ENCODE measurements at places on chromosomes 16 and 17.
A peak's percentile ranks its signal among the peaks of the same experiment; 100 is the strongest.

DNA sequence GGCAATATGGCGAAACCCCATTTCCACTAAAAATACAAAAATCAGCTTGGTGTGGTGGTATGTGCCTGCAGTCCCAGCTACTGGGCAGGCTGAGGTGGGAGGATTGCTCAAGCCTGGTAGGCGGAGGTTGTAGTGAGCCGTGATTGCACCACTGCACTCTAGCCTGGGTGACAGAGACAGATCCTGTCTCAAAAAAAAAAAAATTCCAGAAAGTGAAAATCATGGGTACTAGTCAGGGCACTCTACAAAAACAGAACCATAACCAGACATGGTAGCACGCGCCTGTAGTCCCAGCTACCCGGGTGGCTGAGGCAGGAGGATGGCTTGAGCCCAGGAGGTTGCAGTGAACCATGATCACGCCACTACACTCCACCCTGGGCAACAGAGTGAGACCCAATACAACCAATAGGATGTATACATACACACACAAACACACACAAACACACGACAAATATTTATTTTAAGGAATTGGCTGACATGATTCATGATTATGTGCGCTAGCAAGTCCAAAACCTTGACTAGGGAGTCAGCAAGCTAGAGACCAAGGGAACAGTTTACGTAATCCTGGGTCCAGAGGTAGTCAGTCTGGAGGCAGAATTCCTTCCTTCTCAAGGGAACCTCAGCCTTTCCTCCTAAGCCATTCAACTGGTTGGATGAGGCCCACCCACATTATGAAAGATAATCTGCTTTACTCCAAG lies 11.6 kb upstream of the GP1BA start:
- no peak for DNase-seq

DNA sequence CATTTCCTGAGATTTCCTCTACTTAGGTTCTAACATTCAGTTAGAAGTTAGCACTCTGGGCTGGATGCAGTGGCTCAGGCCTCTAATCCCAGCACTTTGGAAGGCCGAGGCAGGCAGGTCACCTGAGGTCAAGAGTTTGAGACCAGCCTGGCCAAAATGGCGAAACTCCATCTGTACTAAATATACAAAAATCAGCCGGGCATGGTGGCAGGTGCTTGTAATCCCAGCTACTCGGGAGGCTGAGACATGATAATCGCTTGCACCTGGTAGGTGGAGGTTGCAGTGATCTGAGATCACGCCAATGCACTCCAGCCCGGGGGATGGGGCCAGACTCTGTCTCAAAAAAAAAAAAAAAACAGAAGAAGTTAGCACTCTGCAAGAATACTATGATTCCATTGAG lies 1430.9 kb downstream of the CDH11 start:
- DNase-seq: no peak

- no peak for DNase-seq
Observed at GRCh38 chr16:8588682-8589056, 1.6 kb downstream of the TMEM114 start.

DNA sequence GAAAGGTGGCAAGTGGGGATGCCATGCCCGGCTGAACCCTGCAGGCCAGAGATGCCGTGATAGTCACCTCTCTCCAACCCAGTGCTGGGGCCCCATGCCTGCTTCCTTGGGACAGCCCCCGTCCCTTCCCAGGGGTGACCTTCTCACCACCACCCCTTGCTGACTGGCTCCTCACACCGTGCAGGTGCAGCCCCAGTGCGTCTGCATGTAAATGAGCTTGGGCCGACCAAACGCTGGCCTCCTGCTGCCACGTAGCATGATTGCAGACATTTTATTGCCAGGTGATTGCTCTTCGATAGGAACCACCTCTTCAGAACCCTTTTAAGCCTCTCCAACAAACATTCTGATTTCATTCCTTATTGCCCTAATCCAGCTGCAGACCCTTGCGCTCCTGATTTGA lies 32.5 kb downstream of the ASIC2 start:
- no peak for DNase-seq

DNA sequence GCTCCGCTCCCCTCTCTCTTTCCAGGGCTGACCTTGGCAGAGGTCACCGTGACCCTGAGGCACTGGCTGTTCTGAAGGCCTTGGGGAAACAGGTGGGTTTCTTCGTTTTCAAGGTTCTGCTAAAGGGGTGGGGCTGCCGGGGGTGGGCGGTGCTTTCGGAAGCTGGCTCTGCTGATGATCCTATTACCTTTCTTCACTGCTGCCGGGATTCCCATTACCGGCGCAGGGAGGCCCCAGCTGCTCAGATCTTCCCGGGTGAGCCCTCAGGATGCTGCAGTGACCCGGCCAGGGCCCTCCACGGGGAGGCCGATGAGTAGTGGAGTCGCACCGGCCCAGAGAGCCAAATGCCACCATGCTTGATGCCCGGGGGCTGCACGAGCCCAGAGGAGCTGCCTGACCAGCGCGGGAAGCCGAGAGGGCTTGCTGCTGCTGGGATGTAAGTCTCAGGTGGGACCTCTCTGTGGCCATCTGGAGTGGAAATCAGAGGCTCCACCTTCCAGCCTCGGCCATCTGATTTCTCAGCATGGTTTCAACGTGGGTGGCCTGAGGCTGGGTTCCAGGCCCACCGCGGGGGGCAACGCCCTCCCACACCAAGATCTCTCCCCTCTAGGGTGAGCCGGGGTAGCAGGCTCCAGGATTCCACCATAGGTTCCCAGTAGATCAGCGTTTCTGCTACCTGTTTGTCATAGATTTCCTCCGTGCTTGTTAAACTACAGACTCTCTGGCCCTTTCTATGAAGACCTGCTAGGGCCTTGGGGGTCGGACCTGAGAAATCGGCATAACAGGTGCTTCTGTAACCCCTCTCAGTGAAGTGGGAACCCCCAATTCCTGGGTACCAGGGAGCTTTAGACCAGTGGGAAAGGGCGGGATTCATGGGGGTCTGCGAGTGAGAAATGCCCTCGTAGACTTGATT lies 21.6 kb upstream of the ADCY7 start:
- DNase-seq: no peak

DNA sequence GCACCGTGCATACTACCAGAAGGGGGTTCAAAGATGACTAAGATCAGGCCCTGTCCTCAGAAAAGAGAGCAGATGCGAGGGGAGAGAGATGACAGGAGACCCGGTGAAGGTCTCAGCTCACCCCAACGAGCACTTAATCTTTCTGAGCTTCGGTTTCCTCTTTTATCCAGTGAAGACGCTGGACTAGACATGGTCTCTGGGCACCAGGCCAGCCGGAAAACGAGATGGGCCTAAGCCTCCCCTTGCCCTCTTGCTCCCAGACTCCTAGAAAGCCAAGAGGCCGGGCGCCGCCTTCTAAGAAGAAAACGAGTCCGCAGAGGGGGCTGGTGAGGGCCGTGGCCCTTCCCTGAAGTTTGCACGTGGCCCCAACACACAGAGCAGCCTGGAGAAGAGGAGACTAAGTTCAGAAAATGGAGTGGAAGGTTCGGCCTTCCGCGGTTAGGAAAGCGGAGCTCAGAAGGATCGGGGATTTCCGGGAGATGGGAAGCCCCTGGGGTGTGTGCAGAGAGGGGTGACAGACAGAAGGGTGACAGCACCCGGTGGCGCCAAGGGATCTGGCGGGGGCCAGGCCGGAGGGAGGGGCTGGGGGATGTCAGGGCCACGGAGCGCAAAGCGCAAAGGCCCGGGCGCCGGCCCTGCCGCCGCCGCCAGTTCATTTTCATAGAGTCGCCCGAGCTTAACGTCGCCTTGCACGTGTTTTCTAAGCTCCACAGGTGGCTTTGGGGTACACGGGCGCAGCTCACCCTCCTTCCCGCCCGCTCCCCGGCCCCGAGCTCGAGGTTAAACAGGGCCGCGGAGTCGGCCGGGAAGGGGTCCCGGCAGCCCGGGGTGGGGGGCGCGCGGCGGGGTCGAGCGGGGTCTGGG lies 42.1 kb upstream of the BHLHA9 start:
- no peak for DNase-seq

- DNase-seq: no peak
Observed at GRCh38 chr17:39939588-39940419, 12.3 kb downstream of the LRRC3C start.

GRCh38 chr16:19488213-19488640 lies 33.7 kb downstream of the GDE1 start:
- no peak for DNase-seq

GRCh38 chr17:76120658-76121008 lies 17.0 kb upstream of the EXOC7 start:
- DNase-seq: no peak

GRCh38 chr17:61806936-61807335 lies 56.4 kb downstream of the BRIP1 start:
- no peak for DNase-seq

GRCh38 chr17:56231693-56232092 lies 78.4 kb downstream of the ANKFN1 start:
- DNase-seq: no peak

- DNase-seq: no peak
Observed at GRCh38 chr17:71423871-71424546, 696.8 kb upstream of the SOX9 start.

GRCh38 chr16:26802440-26802839 lies 264.3 kb upstream of the C16orf82 start:
- no peak for DNase-seq

DNA sequence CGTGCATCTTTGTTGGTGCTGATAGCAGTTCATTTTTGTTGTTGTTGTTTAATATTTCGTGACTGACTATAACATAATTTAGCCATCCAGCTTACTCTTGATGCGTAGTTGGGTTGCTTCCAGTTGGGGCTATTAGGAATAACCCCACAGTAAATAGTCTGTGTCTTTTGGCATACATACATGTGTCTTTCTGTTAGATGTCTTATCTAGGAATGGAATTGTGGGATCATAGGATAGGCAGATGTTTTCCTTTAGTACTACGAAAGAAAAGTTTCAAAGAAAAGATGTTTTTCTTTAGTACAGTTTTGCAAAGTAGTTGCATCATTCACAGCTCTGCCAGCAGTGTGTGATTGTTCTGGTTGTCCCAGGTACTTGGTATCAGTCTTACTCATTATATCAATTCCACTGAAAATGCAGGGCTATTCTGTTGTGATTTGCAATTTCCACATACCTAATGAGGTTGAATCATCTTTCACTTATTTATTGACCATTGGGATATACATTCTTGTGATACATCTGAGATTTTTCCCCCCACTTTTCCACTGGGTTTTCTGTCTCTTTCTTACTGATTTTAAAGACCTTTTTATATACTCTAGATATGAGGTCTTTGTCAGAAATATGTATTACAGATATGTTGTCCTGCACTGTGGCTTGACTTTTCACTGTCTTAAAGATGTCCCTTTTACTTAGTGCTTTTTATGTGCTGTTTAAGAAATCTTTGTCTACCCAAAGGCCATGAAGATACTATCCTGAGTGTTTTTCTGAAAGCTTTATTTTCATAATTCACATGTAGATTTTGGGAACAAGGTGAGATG lies 173.3 kb downstream of the MRTFB start:
- DNase-seq: no peak

- DNase-seq: peak; percentile 84
Observed at GRCh38 chr17:53093391-53093790, 729.3 kb upstream of the KIF2B start.

GRCh38 chr17:57235124-57235523 lies 21.2 kb upstream of the MSI2 start:
- DNase-seq: no peak

GRCh38 chr17:21271454-21272183 lies 12.9 kb upstream of the MAP2K3 start:
- no peak for DNase-seq

DNA sequence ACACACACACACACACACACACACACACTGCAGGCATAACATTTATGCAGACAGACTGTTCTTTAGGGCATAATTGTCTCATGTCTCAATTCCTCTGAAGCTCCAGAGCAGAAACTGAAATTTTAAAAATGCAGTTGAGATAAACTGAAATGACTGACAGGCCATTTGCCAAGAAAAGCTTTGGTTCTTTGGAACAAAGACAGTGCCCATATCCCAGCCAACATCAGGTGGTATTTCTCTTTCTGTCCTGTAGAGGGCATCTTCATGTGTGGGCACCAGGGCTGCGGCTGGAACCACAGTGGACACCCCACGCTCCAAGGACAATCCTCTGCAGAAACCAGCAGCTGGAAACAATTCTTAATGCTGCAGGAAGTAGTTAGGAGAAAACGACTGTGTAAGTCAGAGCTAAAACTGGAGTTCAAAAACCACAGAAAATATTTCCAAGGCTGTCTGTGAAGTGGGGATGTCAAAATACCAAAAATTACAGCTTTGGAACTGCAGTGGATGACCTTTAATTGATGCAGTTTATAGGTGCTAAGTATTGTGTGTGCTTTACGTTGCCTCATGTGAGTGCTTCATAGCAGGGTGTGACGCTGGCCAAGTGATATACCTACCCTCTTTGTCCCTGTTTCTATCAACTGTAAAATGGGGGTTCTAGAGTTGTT lies 10.6 kb upstream of the MEFV start:
- no peak for DNase-seq

GRCh38 chr17:28705074-28705659 lies 6.5 kb downstream of the PROCA1 start:
- DNase-seq: no peak

DNA sequence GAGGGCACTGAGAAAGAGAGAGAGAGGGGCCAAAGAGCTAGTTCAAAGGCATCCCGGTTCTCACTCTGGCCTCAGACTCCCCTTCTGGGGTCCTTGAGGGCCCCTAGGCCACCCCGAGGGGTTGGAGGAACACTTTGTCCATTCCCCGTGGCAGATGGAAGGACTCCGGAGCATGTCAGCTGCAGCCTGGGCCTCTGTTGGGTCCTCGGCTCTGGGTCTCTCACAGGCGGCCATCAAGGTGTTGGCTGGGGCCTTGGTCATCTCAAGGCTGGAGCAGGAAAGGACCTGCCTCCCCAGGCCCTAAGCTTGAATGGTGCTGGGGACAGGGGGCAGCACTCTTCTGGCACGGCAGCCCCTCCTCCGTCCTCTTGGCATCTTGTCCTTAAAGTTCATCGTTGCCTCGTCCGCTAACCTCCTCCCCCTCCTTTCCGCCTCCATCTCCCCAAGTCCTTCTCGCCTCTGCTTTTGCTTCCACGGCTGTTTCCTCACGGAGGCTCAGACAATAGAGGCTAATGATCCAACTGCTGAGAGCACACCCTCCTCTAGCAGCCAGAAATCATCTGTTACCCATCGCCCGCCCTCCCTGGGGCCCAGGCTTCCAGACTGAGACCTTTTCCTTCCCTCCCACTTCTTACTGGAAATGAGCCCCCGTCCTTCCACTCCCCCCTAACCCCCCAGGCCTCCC lies 23.3 kb downstream of the CCR7 start:
- DNase-seq: no peak

- no peak for DNase-seq
Observed at GRCh38 chr16:72018470-72018869, 9.9 kb downstream of the DHODH start.

- DNase-seq: no peak
Observed at GRCh38 chr16:11312718-11313492, 31.8 kb upstream of the PRM1 start.

DNA sequence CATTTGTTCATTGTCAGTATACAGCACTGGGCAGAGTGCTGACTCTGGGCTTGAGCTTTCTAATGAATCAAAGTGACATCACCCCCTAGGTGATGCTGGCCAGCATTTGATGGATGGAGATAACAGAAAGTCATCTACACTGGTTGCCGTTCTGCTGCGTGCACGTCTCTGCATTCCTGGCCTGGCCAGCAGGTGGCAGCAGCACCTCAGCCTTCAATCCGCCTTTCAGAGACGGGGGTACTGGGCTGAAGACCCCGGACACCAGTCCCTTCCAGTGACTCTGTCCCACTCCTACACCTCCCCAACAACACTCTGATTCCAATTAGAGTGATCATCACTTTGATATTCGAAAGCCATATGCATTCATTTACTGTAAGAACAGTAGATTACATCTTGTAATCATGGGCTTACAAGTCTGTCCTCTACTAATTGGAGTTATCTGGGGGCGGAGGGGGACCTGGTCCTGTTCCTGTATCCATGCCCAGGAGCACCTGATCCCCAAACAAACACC lies 6.0 kb downstream of the CPSF4L start:
- peak; percentile 57 for DNase-seq

Measured in caudate nucleus (tissue), 63 donors.